Hindlimb muscle (tissue), 1 donor: ENCODE measurements at places on chromosomes 1 and 21. TPM values are rescaled to one million over a fixed set of nuclear protein-coding genes. Genes with fewer than 3 reads are reported as not detected.

COL11A1 gene
- polyA plus RNA-seq: 16.0 TPM

DNA sequence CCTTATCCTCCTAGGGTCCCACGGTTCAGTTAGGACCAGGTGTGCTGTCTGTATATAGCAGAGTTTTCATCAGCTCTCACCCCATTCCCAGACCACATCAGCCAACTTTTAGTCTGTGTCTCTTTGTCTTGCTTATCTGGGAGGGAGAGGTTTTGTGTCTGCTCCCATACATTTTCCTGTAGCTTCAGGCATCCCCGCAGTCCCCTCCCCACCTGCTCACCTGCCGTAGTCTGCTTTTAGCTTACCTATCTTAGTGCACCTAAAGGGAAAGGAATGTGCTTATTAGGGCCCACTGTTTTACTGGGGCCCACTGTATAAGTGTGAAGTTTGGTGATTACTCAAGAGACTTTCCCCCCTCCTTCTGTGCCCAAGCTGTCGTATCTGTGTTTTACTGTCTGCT lies 225.1 kb downstream of the PLA2G4A start:
- DNase-seq: no peak

DNA sequence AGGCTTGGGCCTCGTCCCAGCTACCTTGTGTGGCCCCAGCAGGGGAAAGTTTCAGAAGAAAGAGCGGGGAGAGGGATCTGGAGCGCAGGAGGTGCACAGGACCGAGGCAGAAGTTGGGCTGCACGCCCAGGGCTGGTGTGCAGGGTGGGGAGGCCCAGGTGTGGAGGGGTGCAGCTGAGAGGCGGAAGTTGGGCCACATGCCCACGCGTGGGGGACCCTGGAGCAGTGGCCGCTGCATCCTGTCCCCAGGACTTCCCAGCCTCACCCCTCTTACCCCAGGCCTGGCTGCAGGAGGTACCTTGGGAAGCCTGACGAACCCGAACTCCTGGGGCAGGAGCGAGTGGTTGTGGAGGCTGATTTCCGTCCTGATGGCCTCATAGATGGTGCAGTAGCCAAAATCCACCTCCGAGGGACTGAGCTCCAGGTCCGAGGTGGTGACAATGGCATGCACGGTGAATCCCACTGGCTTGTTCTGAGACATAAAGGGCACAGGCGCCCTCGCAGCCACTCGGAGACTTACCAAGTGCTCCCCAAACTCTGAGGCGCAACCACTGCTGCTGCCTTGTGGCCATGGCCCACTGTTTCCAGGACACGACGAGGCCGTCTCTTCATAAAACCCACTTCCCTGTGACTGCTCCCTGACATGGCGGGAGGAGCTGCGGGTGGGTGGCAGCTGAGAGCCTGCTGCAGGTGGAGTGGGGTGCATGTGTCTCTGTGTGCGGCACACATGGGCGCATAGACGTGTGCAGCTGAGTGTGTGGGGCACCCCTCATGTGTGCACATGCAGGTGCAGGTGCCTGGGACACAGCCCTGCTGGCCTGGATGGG lies 20.4 kb upstream of the TMEM52 start:
- no peak for DNase-seq

GRCh38 chr1:24209097-24209496 lies 22.0 kb upstream of the IFNLR1 start:
- no peak for DNase-seq

DNA sequence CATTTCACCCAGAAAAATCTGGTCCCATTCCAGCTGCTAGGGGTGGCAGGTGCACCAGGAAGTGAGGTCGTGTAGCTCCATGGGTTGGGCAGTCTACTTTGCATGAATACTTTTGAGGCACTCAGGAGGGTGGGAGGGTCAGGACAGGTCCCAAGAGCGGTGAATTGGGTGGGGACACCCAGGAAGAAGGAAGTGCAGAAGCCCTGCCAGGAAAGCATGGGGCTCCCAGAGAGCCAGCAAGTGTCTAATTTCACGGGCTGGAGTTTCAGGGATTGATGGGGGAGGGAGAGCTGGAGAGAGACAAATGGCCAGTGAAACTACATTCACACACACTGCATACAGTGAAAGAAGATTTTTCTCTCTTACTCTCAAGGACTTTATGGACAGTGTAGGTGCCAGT lies 137.8 kb downstream of the GALNT2 start:
- DNase-seq: no peak

DNA sequence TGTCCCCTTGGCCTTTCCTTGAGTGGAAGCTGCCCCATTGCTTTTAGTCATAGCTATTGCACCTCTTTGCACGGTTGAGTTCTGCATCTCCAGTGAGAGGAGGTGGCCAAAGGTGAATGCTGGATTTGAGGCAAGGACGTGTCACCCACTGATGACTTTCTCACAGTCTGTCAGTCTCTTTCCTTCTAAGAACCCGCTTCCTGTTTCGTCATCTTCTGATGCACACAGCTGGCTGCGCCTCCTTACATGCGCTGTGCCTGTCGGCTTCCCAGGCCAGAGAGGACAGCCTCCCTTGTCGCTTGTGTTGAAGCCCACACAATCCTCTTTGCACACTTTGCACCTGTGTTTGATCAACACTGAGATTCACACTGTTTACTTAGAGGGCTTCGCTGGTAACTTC lies 41.8 kb upstream of the PWP2 start:
- DNase-seq: no peak
